ENCODE measurements at places on chromosomes 11 and 22.
A peak's percentile ranks its signal among the peaks of the same experiment; 100 is the strongest.

GRCh38 chr11:70578831-70579230, 180.5 kb downstream of the CTTN start:
- no peak for DNase-seq

- DNase-seq, result no peak
Observed at GRCh38 chr22:49360746-49361145, 466.9 kb downstream of the BRD1 start.

DNA sequence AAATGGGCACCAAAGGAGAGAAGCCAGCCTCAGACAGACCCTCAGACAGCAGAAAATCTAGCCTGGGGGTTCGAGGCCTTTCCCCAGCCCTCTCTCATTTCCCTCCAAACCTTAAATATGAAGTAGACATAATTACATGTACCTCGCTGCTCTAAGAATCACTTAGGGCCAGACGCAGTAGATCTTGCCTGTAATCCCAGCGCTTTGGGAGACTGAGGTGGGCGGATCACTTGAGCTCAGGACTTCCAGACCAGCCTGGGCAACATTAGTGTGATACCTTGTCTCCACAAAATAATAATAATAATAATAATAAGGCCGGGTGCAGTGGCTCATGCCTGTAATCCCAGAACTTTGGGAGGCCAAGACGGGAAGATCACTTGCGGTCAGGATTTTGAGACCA, 52.1 kb upstream of the WNT7B start:
- DNase-seq, result no peak

- no peak for DNase-seq
Observed at GRCh38 chr11:32168924-32169323, 78.0 kb downstream of the RCN1 start.

DNA sequence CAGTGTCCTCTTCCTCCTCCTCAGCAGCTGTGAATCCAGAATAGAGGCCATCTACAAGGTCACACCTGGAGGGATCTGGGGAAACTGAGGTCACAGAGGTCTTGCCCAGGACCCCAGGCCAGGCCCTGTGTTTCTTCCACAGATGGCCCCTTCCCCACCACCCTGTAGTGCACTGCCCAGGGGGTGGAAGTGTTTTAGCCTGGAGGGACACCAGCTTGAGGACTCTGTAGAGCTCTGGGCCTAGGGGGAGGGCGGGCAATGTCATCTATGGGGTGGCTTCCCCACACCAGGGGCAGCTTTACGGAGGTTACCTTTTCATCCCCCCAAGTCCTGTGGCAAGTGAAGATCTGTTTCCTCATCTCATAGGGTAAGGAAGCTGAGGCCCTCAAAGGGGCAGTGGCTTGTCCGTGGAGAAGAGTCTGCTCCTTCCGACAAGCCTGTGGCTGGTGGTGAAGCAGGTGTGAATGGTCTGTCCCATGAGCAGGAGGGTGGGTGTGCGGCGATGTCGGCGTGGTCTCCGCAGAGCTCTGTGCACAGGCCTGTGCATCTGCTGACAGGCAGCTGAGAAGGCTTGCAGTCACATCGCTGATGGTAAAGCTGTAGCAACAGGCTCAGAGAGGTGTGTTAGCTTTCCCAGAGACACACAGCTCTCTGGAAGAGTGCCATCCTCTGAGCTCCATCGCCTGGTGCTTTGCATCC, 74.1 kb upstream of the WNT7B start:
- DNase-seq, result no peak

DNA sequence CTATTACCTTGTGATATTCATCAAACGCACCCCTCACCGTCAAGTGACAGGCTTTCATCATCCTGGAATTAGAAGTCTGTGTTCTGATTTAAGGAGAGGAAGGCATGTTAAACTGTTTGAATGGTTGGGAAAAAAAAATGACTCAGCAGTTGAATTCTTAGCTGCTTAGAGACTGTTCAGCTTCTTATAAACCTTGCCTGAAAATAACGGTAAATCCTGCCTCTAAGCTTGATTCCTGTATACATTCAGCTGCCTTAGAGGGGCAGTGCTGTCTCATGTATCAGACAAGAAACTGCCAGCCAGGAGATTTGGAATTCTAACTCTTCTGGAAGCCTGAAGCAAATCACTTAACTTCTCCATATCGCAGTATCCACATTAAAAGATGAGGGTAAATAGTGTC, 437.4 kb downstream of the JRKL start:
- peak; percentile 21 for DNase-seq

DNA sequence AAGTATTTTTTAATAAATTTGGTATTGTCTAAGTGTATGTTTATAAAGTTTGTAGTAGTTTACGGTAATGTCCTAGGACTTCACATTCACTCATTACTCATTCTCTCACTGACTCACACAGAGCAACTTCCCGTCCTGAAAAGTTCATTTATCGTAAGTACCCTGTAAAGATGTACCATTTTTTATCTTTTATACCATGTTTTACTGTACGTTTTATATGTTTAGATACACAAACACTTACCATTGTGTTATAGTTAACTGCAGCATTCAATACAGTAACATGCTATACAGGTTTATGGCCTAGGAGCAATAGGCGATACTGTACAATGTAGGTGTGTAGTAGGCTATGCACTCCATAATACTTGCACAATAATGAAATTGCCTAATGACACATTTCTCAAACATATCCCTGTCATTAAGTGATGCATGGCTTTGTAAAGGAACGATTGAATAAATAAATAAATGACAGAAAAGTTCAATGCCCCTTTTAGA, 12.5 kb upstream of the CARD18 start:
- DNase-seq, result peak; percentile 92

- DNase-seq, result peak; percentile 85
Observed at GRCh38 chr11:78420796-78421209, 3.2 kb upstream of the GAB2 start.

DNA sequence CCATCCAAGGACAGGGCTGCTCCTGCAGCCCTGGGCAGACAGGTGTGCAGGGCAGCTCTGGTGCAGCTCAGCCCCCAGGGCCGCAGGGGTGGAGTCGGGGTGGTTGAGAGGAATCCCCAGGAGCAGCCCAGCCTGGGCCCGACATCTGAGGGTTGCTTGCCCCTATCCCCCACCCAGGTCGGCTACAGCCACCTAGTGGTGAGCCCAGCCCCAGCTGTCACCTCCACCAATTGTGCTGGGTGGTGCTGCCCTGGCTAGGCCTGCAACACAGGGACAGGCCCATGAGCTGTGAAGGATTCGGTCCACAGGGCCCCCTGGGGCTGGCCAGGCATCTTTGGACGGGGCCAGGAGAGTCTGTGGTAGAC, 29.6 kb downstream of the RTN4R start:
- DNase-seq, result no peak

- no peak for DNase-seq
Observed at GRCh38 chr11:76856571-76856970, 4.1 kb upstream of the ACER3 start.

DNA sequence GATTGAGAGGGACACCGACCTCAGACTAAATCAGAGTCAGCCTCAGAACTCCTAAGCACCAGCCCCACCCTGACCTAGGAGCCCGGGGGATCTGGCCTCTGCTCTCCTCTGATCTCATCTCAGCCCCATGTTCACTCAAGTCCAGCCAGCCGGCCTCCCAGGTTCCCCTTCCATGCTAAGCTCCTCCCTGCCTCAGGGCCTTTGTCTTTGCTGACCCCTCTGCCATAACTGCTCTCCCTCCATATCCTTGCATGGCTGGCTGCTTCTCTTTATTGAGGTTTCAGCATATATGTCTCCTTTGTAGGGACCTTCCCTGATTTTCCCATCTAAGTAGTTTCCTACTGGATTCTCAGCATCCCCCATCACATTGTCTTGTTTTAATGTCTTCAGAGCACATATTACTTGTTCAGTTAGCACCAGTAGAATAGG, 780 bp upstream of the SLC15A3 start:
- DNase-seq, result no peak

DNA sequence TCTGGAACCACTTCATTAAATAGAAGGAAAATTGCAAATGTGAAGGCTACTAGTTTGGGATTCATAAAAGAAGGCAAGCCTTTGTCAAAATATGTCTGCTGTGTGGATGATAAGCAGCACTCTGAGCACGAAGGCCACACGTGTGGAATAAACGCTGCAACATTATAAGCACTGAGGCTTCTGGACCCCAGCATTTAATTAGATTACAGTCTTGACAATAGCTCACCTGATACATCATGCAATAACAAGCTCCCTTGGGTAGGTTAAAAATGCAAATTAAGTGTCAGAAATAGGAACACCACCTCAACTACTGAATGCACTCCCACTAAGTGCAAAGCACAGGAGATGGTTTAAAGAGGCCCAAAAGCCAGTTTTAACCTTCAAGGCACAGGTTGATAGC, 179.3 kb downstream of the LARGE1 start:
- DNase-seq, result no peak

DNA sequence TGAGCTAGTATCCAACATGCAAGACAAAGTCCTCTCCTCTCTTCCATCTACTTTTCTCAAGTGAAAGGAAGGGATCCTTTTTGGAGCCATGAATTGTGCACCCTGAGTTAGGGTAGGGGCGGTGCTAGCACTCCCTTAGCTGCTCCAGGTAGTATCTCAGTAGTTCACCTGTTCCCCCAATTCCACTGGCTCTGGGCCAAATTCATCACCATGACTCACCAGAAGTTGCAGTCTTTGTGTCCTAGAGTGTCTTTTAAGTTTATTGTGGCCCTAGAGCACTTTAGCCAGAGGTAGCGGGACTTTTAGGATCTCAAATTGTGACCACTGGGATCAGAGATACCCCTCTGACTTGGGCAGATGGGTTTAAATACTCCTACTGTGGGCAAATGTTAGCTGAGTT, 398.6 kb upstream of the ANO5 start:
- DNase-seq, result no peak

- no peak for DNase-seq
Observed at GRCh38 chr11:111066846-111067245, 178.7 kb upstream of the POU2AF2 start.

DNA sequence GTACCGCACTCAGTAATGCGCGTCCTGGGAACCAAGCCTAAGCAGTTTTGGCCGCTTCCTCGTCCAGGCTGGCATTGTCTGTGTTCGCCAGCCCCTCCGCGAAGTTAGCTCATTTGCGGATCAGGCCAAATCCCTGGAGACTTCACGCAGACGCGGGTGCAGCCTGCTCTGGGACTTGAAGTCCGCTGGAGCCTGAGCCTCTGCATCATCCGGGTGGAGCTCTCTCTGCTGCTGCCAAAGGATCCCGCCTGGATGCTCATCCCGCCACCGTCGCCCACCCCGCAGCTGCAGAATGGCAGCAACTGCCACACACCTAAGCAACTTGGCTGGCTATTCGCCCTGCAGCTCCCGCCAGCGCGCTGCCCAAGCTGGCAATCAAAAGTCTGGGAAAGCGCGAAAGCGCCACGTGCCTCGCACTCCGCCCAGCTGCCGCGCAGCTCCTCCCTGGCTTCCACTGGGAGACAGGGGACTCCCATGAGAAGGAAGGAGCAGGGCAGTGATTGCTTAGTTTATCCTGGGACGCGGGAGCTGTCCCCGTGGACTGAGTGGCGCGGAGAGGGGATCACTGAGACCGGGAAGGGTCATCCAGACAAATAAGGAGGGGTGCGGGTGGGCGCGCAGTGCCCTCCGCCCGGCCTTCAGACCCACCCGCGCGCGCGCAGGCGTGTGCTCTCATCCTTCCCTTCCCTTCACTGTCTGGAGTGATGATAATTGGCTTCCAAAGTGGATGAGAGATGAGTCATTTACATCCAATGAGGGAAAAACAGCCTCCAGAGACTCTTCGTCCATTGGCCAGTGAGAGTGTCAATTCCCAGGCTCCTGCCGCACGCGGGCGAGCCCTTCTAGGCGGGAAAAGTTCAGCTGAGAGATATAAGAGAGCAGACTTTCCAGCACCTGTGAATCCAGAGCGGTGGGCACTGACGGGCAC, 23.2 kb upstream of the GLYATL1B start:
- DNase-seq, result no peak

DNA sequence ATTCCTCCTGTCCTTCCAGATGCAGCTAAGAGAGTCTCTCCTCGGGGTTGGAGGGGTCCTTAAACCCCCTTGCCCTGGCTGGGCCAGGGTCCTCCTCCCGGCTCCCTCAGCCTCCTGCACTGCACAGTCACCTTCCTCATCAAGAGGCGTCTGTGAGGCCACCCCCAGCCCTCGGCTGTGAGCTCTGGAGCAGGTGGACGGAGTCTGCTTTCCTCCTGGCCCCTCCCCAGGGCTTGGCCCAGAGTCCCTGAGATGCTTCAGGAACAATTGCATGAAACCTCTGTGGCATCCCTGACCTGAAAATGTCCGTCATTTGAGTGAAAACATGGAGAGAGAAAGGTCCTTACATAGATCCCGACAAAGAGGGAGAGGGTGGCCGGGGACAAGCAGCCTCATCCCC, 6.7 kb upstream of the FGF3 start:
- DNase-seq, result no peak

- DNase-seq, result no peak
Observed at GRCh38 chr11:81059356-81059755, 1618.5 kb upstream of the TENM4 start.

DNA sequence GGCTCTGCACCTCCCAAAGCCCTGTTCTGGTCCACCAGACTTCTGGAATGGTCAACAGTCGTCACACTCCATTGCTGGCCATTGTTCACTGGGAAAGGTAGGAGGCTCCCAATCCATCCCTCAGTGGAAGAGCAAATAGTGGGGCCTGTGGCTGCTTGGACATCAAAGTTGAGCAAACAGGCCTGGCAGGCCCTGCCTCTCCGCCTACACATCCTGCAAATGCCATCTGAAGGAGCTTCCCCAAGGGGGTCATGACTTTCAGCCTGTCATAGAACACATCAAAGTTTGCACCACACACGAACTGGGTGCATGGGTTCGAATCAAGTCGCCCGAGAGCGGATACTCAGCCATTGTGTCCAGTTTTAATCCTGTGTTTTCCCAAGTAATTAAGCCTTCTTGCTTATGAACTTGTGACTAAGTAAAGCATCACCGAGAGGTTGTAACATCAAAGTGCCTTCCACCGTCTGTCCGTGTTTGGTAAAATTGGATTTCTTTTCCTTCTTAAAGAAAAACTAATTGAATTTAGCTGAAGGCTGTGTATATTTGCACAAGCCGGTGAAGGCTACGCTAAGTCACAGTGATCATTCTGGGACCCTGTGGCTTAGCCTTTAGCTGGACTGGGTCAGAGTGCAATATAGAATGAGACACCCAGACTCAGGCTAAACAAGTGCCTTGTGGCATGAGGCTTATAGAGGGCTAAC, 36.1 kb downstream of the CLPB start:
- no peak for DNase-seq

- no peak for DNase-seq
Observed at GRCh38 chr22:44445731-44446130, 52.3 kb downstream of the RTL6 start.

DNA sequence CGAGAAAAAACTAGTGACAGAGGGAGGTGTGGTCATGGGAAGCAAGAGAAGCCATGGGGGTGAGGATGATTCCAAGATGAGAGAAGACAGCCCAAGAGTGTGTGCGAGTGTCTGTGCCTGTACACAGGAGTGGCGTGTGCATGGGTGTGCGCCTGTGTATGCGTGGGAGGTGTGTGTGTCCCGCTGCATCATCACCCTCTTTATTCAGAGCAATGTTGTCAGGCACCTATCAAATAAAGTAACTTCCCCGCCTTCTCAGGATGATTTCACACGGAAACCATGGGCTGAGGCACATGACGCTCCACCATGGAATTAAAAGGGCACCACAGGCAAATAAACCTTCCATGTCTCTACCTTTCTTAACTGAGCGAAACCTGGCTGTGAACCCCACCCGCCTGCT, 24.6 kb downstream of the MS4A10 start:
- DNase-seq, result no peak

GRCh38 chr11:35141071-35141470, 2.1 kb downstream of the CD44 start:
- no peak for DNase-seq

GRCh38 chr22:39236321-39237317, 8.2 kb downstream of the PDGFB start:
- no peak for DNase-seq

GRCh38 chr22:24521791-24522245, 26.7 kb downstream of the UPB1 start:
- peak; percentile 62 for DNase-seq
